ENCODE measurements at places on chromosomes 6 and 20. TPM values are rescaled to one million over a fixed set of nuclear protein-coding genes. Genes with fewer than 3 reads are reported as not detected.

The ARHGAP40 gene
- total RNA-seq: not detected

DNA sequence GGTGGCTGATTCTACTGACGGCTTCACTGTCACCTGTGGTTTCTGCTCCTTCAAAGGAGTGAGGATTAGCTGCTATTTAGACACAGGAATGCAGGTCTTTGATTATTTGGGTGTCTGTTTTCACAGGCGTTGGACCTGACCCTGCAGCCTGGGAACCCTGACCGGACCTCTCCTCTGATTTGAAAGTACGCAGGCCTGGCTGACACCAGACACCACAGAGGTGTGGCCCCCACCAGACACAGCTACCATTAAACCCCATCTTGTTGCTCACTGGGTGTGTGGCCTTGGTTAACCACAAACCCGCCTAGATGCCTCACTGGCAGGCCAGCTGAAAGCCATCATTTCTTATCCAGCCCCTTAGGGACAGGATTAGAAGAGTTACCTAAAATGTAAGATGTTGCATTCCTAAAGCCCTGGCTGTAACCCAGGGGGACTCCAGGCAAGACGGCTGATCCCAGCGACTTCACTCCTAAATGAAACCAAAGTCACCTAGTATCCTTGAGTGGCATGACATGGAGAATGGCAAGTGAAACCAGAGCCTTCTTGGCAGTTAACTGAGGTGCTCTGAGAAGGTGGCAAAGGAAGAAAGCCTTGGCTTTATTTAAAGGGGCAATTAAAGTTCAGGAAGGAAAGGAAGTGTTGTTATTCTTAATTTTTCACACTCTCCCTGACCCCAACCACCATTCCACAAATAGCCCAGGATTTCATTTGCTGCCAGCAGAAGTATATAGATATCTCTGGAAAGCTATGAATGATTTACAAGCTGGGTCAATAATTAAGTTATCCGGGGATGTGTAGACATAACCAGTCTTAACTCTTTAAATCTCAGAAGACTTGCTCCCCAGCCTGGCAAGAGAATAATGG is 169.9 kb downstream of the QRSL1 start:
- H3K27me3 ChIP-seq: no peaks in the 10 kb centered on the region
- H3K4me3 ChIP-seq: no peak overlapping the region
- no peak overlapping the region for H3K27ac ChIP-seq
- DNase-seq: peak; percentile 92
- H3K4me1 ChIP-seq: no peaks in the 10 kb centered on the region
- no peaks in the 10 kb centered on the region for H3K36me3 ChIP-seq

GRCh38 chr6:34324738-34325444 is 67.6 kb downstream of the NUDT3 start:
- H3K27me3 ChIP-seq: no peaks in the 10 kb centered on the region
- H3K4me3 ChIP-seq: no peak overlapping the region
- DNase-seq: peak; percentile 64
- H3K36me3 ChIP-seq: no peaks in the 10 kb centered on the region

- H3K4me1 ChIP-seq: no peaks in the 10 kb centered on the region
- peak overlapping the region; percentile 78 for H3K27ac ChIP-seq
- DNase-seq: peak; percentile 22
- H3K36me3 ChIP-seq: no peaks in the 10 kb centered on the region
- no peaks in the 10 kb centered on the region for H3K27me3 ChIP-seq
Measured at GRCh38 chr6:20211037-20211940, 980 bp downstream of the MBOAT1 start.

GRCh38 chr6:98828941-98829411 is 5.4 kb upstream of the POU3F2 start:
- DNase-seq: no peak
- H3K27ac ChIP-seq: no peak overlapping the region
- peaks cover 82% of the 10 kb centered on the region for H3K27me3 ChIP-seq
- no peak overlapping the region for H3K4me3 ChIP-seq
- H3K4me1 ChIP-seq: peaks cover 6% of the 10 kb centered on the region

DNA sequence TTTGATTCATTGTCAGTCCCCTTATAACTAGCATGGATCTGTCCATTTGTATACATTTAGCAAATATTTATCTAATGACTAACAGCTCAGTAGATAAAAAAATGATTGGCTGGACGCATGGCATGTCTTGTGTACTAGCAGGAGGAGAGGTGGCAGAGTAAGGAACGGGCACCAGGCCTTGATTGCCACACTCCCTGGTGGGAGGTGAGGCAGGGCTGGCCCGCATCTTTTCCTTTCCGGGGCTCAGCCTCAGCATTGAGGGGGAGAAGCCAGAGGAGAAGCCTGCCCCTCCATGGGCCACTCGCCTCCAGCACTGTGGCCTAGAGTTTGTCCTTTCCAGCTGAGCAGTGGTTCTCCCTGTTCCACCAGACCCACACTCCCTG is 84.9 kb upstream of the TMEM181 start:
- no peaks in the 10 kb centered on the region for H3K27me3 ChIP-seq
- H3K4me1 ChIP-seq: peaks cover 5% of the 10 kb centered on the region
- no peak overlapping the region for H3K4me3 ChIP-seq
- H3K36me3 ChIP-seq: no peaks in the 10 kb centered on the region
- peak; percentile 58 for DNase-seq

All from fibroblast of lung (primary cell).